ELF-1 (cell line): ENCODE measurements at places on chromosomes 13 and 19.
A peak's percentile ranks its signal among the peaks of the same experiment; 100 is the strongest.

- DNase-seq: no peak
Observed at GRCh38 chr13:30685987-30686386, 49.4 kb upstream of the ALOX5AP start.

- DNase-seq: no peak
Observed at GRCh38 chr13:42696191-42696590, 85.2 kb upstream of the FAM216B start.

DNA sequence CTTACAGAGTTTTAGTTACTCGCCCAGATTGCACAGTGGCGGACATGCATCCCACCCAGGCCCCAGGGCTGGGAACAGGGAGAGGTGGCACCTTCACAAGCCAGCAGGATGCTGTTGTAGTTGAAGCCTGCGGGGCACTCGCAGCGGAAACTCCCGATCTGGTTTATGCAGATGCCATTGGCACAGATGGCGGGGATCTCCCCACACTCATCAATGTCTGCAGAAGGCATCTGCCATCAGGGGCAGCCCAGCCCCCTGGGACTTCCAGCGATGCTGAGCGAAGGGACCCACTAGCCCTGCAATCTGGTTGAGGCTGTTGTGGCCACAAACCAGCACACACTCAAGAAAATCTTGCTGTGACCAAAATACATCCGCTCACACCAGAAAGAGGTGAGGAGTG lies 44.6 kb downstream of the CCL25 start:
- no peak for DNase-seq

DNA sequence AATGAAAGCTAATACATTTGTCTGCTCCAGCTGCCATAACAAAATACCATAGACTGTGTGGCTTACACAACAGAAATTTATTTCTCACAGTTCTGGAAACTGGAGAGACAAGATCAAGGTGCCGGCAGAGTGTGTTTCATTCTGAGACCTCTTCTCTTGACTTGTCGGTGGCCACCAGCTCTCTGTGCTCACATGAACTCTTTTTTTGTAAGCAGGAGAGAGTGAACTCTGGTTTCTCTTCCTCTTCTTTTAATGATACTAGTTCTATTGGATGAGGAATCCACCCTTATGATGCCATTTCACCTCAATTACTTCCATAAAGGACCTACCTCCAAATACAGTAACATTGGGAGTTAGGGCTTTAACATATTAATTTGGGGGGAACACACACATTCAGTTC lies 11.7 kb downstream of the KCTD12 start:
- DNase-seq: no peak

DNA sequence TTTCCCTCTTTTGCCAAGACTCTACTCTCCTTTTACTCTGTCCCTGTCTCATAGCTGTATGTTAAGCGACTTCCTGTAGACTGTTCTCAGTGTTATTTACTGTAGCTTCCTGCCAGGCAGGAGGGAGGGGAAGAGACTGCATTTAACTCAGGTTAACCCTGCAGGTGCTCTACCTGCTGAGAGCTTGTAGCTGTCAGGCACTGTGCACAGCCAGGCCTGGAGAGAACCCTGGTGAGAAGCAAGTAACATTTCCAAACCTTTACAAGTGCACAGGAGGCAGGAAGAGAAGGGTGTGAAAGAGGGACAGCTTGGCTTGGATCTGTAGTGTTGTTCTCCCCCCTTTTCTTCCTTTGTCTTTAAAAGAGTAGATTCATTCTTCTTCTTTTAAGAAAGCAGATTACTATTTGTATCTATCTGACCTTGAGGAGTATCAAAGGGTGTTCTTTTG lies 167.1 kb downstream of the LMO7 start:
- peak; percentile 56 for DNase-seq

GRCh38 chr19:38949580-38950367 lies 19.0 kb downstream of the MRPS12 start:
- peak; percentile 93 for DNase-seq

GRCh38 chr13:96617528-96617927 lies 376.7 kb downstream of the OXGR1 start:
- DNase-seq: no peak

DNA sequence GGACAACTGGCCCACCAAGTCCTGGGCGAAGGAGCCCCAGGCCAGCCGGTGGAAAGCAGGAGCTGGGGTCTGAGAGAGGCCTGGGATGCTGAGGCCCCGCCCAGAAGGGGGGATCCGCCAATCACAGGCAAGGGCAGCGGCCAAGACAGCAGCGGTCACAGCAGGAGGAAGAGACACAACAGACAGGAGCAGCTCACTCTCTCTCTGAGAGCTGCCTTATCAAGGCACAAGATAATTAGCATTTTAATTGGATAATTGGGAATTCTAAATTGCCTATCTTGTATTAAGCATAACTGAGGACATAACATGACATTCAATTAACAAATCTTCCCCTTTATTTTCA lies 46.2 kb downstream of the CEBPG start:
- peak; percentile 82 for DNase-seq

- no peak for DNase-seq
Observed at GRCh38 chr13:42746866-42747265, 34.5 kb upstream of the FAM216B start.

- DNase-seq: peak; percentile 71
Observed at GRCh38 chr19:7681340-7682174, 924 bp downstream of the TRAPPC5 start.

DNA sequence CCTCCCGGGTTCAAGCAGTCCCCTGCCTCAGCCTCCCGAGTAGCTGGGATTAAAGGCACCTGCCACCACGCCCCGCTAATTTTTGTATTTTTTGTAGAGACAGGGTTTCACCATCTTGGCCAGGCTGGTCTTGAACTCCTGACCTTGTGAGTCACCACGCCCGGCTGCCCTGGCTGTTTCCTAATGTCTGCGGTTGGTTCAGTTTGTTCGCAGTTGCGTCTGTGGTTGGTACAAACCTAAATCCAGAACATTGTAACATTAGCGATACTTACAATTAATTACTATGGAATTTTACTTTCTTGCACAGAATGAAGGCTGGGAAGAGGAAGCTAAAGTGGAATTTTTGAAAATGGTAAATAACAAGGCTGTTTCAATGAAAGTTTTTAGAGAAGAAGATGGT lies 38.1 kb downstream of the RNF17 start:
- no peak for DNase-seq

GRCh38 chr19:53333066-53333462 lies 485 bp upstream of the ZNF845 start:
- DNase-seq: no peak

GRCh38 chr13:80389073-80390038 lies 48.4 kb upstream of the SPRY2 start:
- DNase-seq: no peak

GRCh38 chr13:113905018-113905417 lies 41.1 kb upstream of the GAS6 start:
- no peak for DNase-seq

DNA sequence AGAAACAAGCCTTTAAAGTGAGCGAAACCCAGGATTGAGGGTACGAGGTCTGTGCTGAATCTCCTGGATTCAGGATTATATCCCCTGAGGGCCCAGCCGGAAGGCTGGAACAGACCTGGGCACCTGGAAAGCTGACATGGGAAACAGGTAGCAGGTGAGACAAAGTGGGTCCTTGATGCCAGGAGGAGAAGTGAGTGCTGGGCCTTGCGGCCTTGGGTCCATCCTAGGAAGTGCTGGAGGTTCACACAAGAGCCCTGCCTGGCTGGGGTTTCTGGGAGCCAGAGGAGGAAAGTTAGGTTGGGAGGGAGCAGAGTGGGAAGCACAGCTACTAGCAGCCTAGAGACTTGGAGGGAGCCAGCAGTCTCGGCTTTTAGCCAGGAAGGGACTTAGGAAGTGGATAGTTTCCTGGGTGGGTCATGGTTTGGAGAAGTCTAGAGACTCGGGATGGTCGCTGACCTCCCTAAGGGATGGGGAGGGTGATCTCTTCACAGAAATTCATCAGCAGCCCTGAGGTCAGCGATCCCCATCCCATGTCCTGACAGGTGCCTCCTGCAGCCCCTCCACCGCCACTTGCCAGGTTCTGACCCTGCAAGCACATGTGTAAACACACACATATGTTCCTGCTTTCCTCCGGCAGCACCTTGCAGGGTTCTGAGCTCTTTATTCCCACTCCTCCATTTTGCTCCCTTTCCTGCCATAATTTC lies 29.4 kb upstream of the ZNF492 start:
- DNase-seq: no peak

- no peak for DNase-seq
Observed at GRCh38 chr13:61138857-61139256, 276.8 kb downstream of the PCDH20 start.

DNA sequence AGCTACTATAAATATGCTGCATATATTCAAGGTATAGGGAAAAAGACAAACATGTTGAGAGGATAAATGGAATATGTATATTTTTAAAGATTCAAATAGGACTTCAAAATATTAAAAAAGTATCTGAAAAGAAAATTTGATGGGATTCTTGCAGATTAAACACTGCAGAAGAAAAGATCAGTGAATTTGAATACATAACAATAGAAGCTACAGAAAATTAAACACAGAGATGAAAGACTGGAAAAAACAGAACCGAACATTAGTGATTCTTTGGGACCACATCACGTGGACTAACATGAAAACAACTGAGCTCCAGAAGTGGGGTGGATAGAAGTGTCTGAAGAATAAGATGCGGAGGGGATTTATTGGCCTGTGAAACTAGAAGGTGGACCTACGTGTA lies 217.2 kb downstream of the RFC3 start:
- DNase-seq: no peak

DNA sequence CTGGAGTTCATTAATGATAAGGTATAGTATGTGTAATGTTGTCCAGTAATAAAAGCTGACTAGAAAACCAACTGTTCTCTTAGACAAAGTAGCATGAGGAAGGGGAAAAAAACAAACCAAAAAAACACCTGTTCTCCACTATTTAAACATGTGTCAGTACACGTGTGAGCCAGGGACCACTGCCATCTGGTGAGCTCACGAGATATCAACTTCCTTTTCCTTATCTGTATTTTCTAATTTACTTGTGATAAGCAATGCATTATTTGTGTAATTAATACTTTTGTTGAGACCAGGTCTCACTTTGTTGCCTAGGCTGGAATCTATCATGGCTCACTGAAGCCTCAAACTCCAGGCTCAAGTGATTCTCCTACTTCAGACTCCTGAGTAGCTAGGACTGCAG lies 4.3 kb upstream of the SIX5 start:
- no peak for DNase-seq

DNA sequence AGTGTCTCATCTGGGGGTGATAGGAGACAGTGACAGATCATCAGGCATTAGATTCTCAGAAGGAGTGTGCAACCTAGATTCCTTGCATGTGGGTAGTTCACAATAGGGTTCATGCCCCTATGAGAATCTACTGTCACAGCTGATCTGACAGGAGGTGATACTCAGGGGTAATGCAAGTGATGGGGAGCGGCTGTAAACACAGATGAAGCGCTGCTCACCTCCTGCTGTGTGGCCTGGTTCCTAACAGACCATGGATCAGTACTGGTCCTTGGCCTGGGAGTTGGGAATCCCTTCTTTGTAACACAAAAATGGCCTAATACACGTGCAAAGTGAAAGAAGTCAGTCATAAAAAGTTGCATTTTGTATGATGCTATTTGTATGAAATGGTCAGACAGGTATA lies 107.6 kb upstream of the TUBA3C start:
- no peak for DNase-seq

DNA sequence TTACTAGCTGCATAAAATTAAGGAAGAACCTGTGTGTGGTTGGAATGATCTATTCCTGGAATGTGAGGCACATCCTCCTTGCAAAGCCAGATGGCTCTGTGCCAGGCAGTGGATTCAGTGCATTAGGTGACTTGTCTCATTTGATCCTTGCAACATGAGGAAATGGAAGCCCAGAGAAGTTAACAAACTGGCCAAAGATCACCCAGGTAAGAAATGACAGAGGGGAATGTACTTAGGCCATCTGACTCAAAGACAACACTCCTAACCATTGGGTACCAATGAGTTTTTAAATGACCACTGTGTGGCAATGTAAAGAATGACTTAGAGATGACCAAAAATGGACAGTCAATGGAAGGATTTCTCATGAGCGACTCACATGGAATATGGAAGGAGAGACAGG lies 114.2 kb upstream of the RXFP2 start:
- DNase-seq: no peak

DNA sequence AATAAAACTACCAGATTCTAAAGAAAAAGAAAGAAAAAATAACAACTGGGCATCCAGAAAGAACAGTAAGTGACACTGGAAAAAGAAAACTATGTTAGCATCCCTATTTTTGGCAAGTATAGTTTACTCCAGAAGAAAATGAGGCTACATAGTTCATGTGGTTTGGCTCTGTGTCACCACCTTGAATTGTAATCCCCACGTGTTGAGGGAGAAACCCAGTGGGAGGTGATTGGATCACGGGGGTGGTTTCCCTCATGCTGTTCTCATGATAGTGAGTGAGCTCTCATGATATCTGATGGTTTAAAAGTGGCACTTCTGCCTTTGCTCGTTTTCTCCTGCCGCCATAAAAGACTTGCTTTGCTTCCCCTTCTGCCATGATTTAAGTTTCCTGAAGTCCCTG lies 76.9 kb downstream of the ITGBL1 start:
- no peak for DNase-seq
